Progenitor cell of endocrine pancreas (in vitro differentiated cells): ENCODE measurements at places on chromosomes 1 and 21.
A peak's percentile ranks its signal among the peaks of the same experiment; 100 is the strongest.

GRCh38 chr1:201014816-201015200, 8.7 kb downstream of the KIF21B start:
- no peaks in the 10 kb centered on the region for H3K36me3 ChIP-seq
- no peaks in the 10 kb centered on the region for H3K4me1 ChIP-seq
- H3K27ac ChIP-seq = no peak overlapping the region
- no peak overlapping the region for H3K4me3 ChIP-seq

DNA sequence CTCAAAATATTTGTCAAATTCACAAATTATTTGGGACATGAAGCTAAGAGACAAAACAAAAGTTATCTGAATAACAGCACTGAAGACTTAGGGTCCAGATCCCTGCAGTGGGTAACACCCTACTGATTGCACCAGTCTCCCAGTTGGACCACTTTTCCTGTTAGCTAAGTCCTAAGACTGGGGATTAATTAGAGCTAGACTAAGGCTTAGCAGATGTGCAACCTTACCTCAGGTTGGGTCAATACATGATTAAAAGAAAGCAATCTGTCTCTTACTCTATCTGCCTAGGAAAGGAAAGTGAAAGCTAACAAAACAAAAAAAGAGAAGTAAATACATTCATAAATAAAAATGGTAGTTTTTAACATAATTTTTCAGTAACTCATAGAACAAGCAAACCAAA, 737.2 kb upstream of the CHRM3 start:
- no peaks in the 10 kb centered on the region for H3K36me3 ChIP-seq
- H3K4me1 ChIP-seq = no peaks in the 10 kb centered on the region
- no peak overlapping the region for H3K4me3 ChIP-seq
- no peak overlapping the region for H3K27ac ChIP-seq
- DNase-seq = no peak

GRCh38 chr1:208013210-208013609, 102.3 kb upstream of the CD34 start:
- no peaks in the 10 kb centered on the region for H3K4me1 ChIP-seq
- H3K27me3 ChIP-seq = peaks cover 16% of the 10 kb centered on the region
- no peak for DNase-seq
- H3K36me3 ChIP-seq = no peaks in the 10 kb centered on the region

GRCh38 chr1:201531551-201532425, 7.1 kb upstream of the NAV1 start:
- H3K27ac ChIP-seq = peak overlapping the region; percentile 45
- H3K27me3 ChIP-seq = peaks cover 38% of the 10 kb centered on the region
- no peaks in the 10 kb centered on the region for H3K36me3 ChIP-seq

DNA sequence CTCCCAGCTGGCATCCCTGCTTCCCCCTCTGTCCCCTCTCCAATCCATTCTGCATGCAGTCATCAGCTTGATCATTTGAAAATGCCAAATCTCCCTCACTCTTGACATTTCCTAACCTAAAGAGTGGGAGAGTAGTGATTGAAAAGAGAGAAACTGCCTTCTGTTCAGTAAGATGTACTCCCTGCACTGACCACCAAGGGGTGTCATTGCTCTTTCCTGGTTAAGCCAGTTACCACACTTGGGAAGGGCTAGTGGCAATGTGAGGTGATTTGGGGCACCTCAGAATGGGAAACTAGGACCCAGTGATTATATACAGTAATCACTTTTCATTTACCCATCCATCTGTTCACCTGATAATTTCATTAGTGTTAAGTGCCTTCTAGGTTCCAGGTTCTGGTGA, 6.9 kb upstream of the TMEM269 start:
- no peak for DNase-seq
- no peaks in the 10 kb centered on the region for H3K27me3 ChIP-seq
- H3K4me1 ChIP-seq = no peaks in the 10 kb centered on the region
- peaks cover 32% of the 10 kb centered on the region for H3K36me3 ChIP-seq
- no peak overlapping the region for H3K4me3 ChIP-seq

GRCh38 chr1:112506306-112506705, 2.5 kb upstream of the WNT2B start:
- no peak overlapping the region for H3K27ac ChIP-seq
- DNase-seq = no peak
- peaks cover 89% of the 10 kb centered on the region for H3K27me3 ChIP-seq
- H3K36me3 ChIP-seq = no peaks in the 10 kb centered on the region
- H3K4me3 ChIP-seq = no peak overlapping the region

DNA sequence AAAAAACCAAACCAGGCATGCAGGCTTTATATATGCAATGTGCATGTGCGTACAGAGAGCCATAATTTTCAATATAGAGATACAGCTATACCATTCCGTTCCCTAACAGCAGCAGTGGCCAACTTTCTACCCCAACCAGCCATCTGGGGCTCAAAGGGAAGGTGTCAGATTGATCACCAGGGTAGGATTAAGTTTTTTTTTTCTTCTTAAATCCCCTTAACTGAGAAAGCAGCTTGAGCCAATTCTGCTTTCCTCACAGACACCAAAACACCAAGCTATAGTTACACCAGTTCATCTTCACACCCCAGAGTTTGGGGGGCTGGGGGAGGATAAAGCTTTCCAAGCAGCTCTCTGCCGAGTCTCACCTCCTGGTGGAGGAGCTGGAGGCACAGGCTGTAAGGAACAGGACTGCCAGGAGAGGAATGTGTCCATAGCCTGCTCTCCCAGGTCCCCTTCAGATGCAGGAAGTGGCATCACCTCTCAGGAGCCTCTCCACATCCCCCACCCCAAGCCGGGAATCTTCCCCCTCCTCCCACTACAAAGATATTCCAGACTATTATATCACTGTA, 87.9 kb downstream of the SSBP3 start:
- H3K4me3 ChIP-seq = no peak overlapping the region
- H3K4me1 ChIP-seq = peaks cover 42% of the 10 kb centered on the region
- DNase-seq = no peak
- no peaks in the 10 kb centered on the region for H3K27me3 ChIP-seq
- peaks cover 3% of the 10 kb centered on the region for H3K36me3 ChIP-seq

DNA sequence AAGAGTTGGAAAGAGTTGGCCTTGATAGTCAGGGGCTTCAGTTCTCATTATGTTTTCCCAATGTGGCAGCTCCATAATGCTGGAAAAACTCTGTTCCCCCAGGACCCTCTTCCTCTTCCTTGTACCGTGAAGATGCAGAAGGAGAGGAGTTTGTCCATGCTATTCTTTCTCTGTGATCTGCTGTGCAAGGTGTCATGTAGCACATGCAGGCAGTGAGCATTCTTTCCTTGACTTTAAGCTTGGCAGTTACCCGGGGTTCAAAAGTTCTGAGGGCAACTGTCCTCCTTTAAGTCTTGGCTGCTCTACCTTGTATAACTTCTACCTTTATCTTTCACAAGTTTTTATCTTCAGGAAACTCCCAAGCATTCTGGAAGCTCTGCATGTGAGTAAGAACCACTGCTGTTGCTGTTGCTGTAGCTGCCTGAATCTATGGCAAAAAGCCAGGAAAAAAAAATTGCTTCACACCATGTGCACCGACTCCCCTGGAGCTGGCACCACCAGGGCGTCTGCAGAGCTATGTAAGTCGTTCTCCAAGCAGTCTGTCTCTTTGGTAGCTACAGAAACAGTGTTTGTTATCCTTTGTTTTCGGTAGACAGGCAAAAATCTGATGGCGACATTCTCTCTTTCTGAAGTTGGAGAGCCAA, 42.7 kb upstream of the SLC16A1 start:
- no peaks in the 10 kb centered on the region for H3K27me3 ChIP-seq
- H3K36me3 ChIP-seq = no peaks in the 10 kb centered on the region
- H3K27ac ChIP-seq = no peak overlapping the region
- no peak for DNase-seq

DNA sequence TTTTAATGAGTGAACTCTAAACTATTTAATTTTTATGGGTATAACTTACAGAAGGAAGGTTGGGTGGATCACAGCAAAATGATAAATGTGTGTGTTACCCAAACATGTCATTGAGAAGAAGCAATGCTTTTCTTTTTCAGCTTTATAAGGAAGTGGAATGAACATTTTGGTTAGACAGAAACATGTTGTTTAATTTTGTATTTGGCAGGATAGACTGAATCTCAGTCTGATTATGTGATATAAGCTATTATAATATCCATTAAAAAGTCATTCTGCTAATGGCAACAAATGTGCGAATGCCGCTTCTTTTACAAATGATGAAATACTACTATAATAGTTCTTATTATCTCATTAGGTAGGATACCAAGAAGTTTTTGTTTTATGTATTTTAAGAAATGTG, 281.9 kb upstream of the ZRANB2 start:
- no peak overlapping the region for H3K4me3 ChIP-seq
- H3K27ac ChIP-seq = no peak overlapping the region
- no peaks in the 10 kb centered on the region for H3K36me3 ChIP-seq
- H3K4me1 ChIP-seq = no peaks in the 10 kb centered on the region

DNA sequence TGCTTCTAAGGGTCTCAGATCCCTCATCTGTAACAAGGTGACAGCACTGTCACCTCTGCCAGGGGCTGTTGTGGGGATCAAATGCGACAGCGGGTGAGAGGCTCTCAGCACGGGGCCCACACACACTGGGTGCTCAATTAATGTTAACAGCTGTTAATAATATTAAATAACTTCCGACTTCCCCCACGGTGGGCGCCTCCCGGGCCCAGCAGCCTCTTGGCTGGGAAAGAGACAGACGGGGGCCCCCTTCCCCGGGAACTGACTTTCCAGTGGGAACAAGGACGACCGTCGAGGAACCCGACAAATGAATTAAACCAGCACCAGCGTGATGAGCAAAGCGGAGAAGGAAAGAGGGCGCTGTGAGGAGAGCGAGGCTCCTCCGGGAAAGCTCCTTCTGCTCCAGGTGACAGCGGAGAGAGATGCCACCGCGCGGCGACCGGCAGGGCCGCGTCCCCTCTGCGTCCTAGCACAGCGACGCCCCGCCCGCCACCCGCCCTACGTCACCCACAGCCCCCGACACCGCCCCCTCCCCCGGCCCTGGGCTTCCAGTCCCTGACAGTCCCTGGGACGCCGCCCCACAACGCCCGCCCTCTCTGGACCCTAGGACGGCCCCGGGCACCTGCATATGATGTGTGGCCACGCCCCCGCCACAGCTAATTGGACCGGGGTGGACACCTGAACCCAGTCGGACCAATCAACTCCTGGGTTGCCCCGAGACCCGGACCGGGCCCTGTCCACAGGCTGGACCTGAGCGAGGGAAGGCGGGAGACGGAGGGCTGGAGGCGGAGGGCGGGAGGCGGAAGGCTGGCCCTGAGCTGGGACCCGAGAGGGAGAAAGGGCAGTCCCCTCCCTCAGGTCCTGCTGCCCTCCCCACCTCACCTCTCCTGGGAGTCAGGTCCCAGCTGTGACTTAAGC, 38.2 kb downstream of the MATN1 start:
- DNase-seq = peak; percentile 94
- H3K4me3 ChIP-seq = peak overlapping the region; percentile 75
- no peaks in the 10 kb centered on the region for H3K36me3 ChIP-seq
